ENCODE measurements at places on chromosomes 12 and 14.
A peak's percentile ranks its signal among the peaks of the same experiment; 100 is the strongest.

- no peak for DNase-seq
Observed at GRCh38 chr14:62847168-62847567, 198.1 kb downstream of the KCNH5 start.

DNA sequence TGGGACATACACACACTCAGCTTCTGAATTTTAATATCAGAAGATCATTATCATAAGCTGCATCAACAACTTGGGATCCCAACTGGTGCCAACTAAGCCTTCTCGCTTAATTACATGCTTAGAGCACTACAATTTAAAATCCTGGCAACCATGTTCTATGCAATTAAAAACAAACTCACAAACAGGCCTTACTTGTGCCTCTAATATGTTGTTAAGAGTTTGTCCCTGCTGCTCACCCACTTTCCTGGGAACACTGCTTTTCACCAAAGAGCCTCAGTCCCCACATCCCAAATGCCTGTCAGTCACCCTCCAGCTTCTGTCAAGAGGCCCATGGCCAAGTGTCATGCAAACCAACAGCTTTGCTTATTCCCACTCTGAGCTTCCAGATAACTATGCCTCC lies 69.7 kb downstream of the TTC9 start:
- no peak for DNase-seq

DNA sequence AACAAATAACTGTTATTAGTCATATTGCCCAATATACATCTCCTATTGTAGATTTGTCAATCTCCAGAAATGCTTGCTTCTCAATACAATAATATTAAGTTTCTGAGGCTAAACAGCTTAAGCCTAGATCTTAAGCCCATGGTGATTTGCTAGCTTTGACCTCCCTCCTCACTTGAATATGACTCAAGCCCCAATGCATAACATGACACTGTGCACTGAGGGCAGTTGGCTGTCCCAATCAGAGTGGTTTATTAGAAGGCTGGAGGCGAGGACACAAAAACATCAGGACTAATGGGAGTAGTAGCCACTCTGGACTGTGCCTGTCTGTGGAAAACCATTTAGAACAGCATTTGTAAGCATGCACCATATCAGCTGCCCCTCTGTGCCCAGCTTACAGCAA lies 81.1 kb upstream of the GTF2A1 start:
- DNase-seq: no peak

- no peak for DNase-seq
Observed at GRCh38 chr12:65657635-65658034, 166.6 kb upstream of the HMGA2 start.

GRCh38 chr12:96075560-96075959 lies 40.2 kb upstream of the LTA4H start:
- DNase-seq: no peak

GRCh38 chr14:23933742-23934128 lies 19.8 kb upstream of the DHRS4 start:
- DNase-seq: peak; percentile 12

GRCh38 chr14:91841065-91841464 lies 26.3 kb downstream of the TC2N start:
- no peak for DNase-seq

DNA sequence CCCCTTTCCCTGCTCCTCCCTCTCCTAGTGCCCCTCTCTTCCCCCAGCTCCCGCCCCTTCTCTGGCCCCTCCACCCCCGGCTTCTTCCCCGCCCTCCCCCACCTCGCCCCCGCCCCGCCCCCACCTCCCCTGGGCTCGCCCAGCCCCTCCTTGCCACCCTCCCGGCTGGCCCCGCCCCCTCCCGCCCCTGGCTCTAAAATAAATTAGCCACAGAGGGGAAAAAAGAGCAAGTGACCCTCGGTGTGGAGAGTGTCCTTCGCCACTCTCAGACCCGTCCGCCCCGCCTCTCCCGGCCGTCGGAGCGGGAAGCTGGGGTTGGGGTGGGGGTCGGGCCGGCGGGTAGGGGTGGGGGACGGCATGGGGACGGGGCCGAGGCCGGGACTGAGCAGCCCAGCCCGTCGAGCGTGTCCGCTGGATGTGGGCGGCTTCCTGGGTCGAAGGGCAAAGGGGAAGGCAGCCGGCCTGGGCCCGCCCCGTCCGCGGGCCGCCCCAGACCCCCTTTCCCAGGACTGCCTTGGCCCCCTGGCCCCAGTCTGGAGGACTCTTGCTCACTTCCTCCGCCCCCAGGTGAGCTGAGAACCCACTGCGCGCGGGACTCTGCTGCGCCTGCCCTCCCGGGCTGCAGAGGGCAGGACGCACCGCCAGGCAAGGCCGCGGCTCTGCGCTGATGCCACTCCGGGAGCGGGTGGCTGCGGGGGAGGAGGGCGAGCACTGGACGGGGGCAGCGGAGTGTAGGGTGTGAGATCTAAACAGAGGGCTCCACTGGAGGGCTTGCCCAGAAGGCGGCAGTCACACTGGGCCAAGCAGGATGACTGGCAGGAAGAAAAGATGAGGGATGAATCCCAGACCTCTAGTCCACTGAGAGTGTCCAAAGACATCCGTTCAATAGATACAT lies 570 bp upstream of the FIGNL2 start:
- no peak for DNase-seq

DNA sequence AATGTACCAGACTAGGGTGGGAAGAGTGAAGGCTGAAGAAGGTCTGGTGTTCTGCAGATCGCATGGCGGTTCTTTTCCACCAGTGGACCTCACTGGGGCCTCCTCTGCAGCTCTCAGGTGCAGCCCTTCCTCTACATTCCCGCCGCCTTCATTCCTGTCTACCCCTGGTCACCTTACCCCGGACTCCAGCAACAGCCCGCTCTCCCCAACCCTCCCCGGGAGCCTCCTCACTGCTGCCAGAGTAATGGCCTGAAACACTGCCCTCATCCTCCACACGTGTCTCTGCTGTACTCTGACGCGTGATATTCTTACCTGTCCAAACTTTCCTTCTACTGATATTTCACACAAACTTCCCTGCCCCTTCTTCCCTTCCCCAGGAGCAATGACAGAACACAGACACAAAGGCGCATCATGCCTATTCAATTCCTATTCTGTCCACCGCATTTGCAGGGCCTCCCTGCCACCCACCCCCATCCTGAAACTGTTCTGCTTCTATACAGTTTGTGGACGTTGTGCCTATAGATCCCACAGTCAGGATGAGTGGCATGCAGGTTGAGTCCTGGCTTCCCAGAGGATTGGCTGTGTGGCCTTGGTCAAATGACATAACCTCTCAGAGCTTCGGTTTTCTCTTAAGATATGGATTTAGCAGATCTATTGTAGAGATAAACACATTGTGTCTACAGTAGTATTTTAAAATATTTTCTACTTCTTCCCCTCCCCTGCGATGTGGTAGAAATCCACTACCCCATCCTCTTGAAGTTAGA lies 1.7 kb upstream of the NUAK1 start:
- no peak for DNase-seq
